Activated CD4-positive, alpha-beta T cell treated with anti-CD3 and anti-CD28 coated beads, Interleukin-2, amount 10 ng/mL, durations not matched to agents 7 days and 5 days (primary cell): ENCODE measurements at places on chromosomes 12 and 14.

DNA sequence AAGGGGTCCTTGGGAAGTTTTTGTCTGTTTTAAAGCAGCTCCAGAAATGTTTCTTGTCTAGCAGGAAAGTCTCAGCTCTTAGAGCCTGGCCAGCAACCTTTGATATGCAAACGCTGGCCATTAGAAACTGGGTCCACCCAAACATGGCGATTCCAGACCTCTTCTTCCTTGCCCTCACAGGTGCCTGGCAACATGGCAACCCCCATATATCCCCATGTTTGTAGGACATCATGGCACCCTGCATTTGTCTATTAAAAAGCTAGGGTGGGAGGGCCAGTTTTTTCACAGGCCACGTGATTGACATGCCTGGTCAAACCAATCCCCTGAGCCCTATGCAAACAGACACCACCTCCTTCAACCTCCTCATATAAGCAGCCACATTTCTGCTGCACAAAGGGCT lies 848.7 kb upstream of the FOXG1 start:
- DNase-seq = no peak

DNA sequence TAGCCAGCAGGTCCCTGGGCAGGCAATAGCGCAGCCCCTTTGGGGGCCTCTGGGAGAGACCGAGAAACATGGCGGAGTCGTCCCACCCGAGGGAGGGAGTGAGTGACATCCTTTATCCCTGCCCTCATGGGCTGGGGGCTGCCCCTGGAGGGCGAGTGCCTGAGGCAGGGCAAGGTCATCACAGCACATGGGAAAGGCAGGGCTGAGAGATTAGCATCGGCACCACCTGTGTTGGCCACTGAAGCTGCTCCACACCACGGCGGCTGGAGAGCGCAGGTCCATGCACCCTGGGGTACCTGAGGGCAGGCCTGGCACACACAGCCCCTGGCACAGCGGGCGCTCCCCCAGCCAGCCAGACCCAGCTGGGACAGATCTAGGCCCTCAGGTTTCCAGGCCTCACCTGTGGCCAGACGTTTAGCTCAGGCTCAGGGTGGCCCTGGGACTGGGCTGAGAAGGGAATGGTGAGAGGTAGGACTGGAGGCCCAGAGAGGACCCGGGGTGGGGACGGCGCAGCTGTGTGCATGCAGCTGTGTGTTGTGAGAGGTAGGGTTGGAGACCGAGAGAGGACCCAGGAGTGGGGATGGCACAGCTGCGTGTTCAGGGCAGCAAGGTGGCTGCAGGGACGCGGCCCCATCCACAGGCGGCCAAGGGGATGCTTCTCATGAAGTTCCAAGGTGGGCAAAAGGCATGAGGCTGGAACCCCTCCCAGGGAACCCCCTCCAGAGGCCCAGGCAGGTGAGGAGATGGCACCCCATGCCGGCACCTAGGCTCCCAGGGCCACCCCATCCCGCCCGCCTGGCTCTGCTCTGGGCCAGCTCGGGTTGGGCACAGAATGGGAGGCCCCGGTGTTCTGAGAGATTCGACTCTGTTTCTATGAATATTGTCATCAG lies 74.1 kb downstream of the KIF26A start:
- DNase-seq = no peak

GRCh38 chr12:48866052-48866711 lies 512 bp upstream of the RND1 start:
- DNase-seq = no peak

DNA sequence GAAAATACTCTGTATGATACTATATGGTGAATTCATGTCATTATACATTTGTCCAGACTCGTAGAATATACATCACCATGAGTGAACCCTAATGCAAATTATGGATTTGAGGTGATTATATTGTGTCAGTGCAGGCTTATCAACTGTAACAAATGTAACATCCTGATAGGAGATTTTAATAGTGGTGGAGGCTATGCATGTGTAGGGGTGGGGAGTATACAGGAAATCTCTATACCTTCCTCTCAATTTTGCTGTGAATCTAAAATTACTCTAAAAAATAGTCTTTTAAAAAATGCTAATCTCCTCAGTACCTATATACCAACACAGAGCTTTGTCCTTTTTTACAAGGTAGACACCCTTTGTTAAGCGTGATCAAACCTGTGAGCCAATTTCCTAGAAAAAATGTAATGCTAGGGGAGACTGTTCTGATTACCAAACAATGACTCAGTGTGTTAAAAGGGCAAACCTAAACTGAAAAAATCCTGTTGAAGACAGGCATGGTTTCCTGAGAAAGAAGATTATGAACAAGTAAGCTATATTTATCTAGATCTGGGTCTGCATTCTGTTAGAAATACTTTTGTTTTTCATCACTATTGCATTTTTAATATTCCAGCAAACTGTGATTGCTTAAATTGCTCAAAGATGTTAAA lies 170.9 kb downstream of the DUSP6 start:
- DNase-seq = no peak

GRCh38 chr12:101207086-101207780 lies 2.8 kb downstream of the SLC5A8 start:
- no peak for DNase-seq

DNA sequence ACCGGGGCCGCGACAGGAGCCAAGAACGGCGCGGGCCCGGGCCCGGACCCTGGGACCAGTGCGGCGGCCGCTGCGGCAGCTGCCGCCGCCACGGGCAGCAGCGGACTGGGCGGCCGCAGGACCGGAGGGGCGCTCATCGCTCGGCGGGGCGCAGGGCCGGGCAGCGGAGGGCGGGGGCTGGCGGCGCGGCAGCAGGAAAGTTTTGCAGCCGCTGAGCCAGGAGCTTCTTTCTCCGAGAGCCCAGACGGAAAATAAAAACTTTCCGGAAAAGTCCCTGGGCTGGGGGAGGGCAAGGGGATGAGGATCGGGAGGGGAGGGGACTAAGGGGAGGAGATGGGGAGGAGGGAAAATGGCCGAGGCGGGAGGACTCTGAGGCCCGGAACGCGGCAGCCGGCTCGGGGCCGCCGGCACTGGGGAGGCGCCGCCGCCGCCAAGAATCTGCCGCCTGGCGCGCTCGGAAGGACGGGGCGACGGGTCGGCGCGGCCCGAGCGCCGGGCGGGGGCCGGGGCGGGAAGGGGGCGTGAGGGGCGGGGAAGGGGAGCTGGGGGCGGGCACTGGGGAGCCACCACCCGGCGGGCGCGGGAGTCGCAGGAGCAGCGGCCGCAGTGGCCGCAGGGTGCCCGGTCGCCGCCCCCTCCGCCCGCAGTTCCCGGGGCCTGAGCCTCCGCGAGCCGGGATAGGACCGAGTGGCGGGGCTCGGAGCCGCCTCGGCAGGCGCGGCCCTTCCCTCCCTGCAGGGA lies at the start of gene PRKD1:
Gene PRKD1, minus strand, starts transcription at position 472 of the 741 bp plus-strand sequence.
- no peak for DNase-seq

GRCh38 chr12:120361506-120362208 lies 7.3 kb downstream of the MSI1 start:
- DNase-seq = no peak

DNA sequence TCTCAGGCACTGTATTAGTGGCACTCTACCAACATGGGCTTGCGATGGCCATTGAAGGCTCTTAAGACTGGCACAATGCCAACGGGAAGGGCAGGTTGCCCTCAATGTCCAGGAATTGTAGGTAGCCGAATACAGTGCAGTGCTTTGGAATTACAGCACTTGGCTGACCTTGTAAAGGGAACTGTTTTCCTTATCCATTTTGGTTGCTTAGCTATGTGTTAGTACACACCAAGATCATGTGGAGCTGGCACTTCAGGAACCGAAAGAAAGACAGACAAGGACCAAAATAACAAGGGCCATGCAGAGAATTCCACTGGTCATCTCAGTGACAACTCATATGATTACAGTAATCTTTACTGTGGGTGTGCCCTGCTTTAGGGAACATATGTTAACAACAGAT lies 72.7 kb downstream of the DYRK2 start:
- DNase-seq = no peak

GRCh38 chr12:550473-551260 lies 90.9 kb downstream of the B4GALNT3 start:
- DNase-seq = no peak

DNA sequence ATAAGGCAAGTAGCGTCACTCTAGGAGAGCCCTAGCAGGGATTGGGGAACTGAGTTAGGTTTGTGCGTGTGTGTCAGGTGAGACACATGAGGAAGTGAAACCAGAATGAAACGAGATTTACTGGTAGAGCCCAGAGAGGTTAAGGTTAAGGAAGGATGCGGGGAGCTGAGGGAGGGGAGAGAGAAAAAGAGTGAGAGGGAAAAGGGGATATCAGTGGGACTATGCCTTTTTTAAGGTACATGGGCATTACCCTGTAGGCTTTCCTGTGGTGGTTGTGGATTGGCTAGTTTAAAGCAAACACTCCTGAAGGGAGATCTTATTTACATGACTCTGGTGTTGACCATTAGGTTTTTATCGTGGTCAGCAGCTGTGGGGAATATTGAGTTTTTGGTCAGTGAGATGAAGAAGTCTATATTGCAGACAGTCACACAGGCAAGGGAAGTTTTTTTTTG lies 13.9 kb downstream of the ZDHHC17 start:
- DNase-seq = no peak

DNA sequence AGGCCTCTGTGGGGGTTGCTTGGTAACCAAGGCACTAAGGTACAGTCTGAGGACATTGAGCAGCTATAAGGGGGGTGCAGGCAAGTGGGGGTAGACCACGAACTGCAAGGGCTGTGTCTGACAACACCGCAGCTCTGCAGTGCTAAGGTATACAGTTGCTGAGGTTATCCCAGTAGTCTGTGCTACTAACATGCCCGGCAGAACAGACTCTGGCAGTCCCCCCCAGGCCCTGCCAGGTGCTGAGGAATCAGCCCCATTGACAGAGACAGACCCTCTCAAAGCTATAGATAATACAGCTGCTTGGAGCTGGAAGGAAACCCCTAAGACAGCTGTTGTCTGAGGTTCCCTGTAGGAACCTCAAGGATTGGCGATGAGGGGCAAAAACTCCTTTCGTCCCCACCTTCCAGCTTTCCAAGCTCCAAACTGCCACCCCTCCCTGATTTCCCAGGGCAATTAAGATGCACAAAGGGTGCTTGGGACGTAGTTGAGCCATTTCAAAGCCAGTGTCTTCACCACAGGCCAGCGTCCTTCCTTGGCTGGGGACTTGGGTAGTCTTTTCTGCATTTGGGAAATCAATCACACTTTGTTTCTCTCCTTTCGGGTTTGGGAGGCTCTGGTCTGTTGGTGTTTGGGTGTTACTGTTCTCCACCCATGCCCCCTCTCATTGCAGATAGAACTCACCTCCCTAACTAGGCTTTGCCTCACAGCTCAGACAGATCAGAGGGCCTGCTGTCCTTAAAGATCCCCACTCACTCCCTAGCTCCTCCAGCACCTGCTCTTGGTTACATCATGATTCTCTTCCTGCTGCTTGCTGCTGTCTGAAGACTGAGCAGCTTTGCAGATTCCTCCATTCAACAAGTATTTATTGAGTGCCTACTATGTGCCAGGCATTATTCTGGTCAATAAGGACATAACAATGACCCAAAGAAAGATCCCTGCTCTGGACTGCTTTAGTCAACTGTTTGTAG lies 2.0 kb upstream of the MYH7 start:
- no peak for DNase-seq

GRCh38 chr14:57205938-57206337 lies 62.8 kb downstream of the EXOC5 start:
- no peak for DNase-seq
